Testis (tissue), 5 donors: ENCODE measurements at places on chromosomes 11 and 22. TPM values are rescaled to one million over a fixed set of nuclear protein-coding genes. Genes with fewer than 3 reads are reported as not detected.

DNA sequence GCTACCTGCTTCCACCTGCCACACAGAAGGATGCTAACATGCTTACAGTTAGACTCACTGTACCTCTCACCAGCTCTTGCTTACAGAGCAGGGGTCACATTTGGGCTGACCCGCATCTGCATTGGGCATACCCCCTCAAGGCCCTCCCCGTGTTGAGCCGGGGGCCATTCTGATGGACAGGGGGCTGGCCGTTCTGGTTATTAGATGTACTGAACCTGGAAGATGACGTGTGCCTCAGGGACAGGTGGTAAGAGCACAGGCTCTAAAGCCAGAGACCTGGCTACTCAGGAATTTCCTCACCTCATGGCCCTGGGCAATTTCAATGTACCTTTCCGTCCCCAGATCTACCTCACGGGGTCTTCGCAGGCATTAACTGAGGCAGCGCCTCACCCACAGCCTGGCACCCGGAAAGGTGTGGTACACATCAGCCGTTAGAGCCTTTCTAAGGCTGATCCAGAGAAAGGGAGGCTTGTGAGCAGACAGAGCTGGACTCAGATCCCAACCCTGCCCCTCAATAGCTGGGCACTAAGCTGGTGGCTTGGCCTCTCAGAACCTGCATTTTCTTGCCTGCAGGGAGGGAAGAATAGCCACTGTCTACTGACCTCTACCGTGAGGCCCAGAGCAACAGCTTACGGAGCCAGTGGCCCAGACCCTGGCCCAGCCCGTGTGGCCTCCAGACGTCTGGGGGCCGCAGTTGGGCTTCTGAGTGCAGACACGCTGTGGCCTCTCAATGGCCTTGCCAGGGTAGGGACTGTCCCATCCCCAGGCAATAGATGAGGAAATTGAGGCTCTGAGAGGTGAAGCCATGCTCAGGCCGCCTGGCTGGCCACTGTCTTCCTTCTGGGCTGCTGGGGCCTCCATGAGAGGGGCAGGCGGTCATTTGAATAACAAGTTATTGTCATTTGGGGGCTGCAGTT is 100.6 kb downstream of the MORC2 start:
- DNase-seq: no peak

ST3GAL4 gene
- 212 TPM for total RNA-seq

GRCh38 chr22:19868333-19868732 is 13.7 kb upstream of the GNB1L start:
- no peak for DNase-seq

- no peak for DNase-seq
Measured at GRCh38 chr22:23116506-23117263, 25.1 kb downstream of the RSPH14 start.

- DNase-seq: no peak
Measured at GRCh38 chr22:39138357-39138997, 14.0 kb downstream of the CBX7 start.

OR4A16 gene
- 0.50 TPM for total RNA-seq

- no peak for DNase-seq
Measured at GRCh38 chr22:38940811-38941384, 16.5 kb upstream of the APOBEC3A start.

DNA sequence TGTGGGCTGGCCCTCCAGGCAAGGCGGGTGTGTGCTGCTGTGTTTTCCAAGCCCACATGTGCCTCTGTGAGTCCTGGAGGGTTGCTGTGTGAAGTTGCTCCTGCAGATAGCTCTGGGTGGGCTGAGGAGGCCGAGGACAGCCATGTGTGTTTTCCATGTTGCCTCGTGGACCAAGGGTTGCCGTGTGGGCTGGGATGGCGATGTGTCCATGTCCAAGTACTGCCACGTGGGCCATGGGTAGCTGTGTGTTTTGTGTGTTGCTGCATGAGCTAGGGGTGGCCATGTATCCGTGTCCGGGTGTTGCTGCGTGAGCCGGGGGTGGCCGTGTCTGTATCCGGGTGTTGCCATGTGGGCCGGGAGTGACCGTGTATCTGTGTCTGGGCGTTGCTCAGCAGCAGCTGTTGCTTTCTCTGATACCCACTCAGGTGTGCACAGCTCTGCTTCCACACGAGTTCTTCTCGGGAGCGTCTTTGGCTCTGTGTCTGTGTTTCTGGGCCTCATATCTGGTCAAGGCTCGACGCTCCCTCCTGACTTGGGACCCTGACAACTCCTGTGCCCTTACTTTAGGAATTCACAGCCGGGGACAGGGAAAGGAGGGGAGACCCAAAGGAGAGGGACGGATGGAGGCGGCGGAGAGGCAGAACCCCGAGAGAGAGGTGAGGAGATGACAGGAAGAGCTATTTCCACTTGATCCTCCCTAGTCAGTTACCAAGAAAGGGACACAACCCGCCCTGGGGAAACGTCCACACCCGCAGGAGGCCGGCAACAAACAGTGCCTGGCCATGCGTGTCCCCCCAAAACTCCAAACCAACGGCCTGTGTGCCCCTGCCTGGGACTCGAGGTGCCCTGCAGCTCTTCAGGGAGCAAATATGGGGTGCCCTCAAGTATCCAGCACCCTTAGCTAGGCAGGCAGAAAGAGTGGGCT is 83.1 kb downstream of the PHF21B start:
- no peak for DNase-seq

PACSIN3 gene
- total RNA-seq: 12.0 TPM

DNA sequence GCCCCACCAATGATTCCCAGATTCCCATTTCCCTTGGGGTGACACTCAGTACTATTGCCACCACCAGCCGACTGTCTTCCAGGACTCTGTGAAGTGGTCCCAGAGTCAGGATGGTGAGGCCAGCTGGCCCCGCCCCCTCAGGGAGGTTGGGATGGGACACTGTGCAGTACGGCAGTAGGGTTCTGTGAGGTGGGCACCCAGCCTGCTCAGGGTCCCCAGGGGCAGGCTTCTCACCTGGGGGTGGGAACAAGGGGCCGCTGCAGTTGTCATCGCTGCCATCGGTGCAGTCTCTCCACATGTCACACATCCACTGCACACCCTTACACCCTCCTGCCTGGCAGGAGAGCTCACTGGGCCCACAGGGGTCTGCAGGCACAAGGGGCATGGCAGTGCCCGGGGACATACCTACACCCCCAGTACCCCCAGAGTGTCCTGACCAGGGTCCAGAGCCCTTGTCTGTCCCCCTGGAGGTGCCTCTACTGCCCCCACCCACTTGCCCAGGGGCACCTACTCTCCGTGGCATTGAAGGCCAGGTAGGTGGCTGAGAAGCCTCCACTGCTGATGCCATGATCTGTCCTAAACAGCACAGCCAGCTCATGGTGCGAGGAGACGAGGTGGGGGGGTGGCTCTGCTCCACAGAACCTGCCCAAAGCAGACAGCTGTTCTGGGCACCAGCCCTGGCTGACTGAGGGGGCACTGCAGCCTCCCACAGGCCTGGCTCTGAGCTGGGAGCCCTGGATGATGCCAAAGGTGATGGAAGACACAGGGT is 1.9 kb upstream of the C1QTNF5 start:
- no peak for DNase-seq

OR8A1 gene
- 0.50 TPM for total RNA-seq

C11orf86 gene
- total RNA-seq: 0.25 TPM

- DNase-seq: no peak
Measured at GRCh38 chr11:62622476-62623089, 797 bp upstream of the B3GAT3 start.

DNA sequence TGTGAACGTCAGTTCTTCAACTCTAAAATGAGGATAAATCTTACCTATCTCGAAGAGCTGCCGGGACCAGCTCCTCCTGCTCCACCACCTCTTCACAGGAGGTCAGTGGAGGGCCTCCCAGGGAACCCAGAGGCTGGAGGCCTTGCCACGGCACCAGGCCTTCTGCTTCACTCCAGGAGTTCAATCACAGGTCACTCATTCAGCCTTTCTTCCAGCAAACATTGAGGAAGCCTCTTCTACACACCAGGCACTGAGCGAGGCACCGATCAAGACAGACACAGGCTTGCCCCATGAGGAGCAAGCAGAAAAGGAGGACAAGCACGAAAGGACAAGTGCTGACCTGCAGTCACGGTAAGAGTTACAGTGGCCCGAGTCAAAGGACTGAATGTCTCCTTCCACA is 64.8 kb upstream of the WNT11 start:
- no peak for DNase-seq

- DNase-seq: no peak
Measured at GRCh38 chr11:114258696-114259095, 37.5 kb upstream of the NNMT start.

DNA sequence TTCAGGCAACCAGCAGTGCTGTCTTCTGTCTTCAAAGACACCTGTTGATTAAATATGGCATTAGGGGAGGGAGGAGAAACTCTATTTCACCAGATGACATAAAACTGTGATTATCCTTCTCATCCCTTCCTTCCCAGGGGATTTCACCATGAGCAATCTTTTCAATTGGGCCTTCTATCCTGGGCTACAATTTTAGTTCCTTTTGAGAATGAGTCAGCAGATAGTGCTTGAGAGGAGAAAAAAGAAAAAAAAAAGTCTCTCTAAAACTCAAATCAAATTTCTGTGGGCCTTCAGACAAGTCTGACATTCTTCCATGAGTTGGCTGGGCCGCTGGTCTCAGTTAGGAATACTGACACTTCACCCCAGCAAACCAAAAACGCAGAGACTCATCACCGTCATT is 7.2 kb downstream of the FLI1 start:
- no peak for DNase-seq

DNA sequence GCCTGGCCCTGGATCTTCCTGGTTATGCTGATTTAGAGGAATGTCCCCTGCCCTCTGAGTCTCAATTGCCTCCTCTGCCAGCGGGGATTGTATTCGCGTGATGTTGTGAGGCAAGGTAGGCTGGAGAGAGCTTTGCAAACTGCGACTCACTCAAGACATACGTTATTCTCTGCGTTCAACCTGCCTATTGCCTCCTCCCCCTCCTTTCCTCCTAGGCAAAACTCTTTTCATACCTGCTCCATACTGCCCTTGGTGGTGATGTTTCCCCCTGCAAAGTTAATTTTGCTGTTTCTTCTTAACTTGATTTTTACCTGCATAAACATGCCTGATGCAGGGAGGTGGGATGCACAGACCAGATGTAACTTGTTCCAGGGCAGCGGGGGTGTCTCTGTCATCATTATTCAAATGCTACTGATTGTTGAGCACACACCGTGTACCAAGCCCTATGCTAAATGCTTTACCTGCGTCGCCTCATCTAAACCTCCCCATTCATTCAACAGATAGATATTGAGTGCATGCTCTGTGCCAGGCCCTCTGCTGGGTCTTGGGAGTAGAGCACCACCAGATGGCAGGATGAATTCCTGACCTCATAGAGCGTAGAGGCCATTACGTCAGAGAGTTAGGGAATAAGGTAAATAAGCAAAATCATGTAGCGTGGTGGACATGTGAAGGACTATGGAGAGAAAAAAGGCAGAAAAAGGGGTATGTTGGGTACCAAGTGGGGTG is 29.0 kb downstream of the SGSM1 start:
- peak; percentile 32 for DNase-seq

DNA sequence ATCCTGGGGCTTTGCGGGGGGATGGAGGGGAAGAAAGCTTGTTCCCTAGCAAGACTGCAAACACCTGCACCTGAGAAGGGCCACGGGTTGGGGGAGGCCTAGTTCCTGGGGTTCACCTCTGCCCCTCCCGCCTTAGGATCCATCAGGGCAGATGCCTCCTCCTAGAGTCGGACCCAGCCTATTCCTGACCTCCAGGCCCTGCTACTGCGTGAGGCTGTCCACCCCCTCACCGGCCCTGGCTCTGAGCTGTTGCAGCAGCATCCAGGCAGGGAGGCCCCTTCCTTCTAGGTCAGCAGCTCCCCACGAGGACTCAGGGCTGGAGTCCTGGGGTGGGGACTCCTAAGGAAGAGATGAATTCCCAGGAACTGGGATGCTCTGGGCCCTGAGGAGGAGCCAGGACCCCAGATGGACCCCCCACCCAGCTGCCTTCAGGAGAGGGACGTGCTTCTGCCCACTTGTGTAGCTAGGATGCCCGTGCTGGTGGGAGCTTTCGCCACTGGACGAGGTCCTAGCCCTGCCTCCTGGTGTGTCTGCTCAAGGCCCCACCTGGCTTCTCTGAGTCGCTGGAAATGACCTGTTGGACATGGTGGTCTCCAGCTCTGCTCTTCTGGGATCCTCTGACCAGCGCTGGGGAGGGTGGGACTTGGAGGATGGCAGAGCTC is 10.3 kb downstream of the MRGPRF start:
- DNase-seq: no peak

TTC36 gene
- 4.9 TPM for total RNA-seq

DNA sequence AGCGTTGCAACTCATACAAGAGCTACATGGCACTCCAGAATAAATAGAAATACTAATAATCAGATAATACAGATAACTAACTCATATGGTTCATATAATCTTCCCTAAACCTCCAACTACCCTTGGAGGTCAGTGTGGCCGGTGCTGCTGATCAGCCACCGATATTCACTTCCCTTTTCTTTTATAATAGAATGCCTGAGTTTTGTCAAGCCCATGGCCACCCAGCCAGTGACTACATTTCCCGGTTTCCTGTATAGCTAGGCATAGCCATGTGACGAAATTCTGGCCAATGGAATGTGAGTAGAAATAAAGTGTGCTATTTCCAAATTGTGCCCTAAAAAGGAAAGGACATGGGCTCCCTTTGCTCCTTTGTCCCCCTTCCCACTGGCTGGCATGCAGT is 5.9 kb upstream of the CAT start:
- no peak for DNase-seq

DNA sequence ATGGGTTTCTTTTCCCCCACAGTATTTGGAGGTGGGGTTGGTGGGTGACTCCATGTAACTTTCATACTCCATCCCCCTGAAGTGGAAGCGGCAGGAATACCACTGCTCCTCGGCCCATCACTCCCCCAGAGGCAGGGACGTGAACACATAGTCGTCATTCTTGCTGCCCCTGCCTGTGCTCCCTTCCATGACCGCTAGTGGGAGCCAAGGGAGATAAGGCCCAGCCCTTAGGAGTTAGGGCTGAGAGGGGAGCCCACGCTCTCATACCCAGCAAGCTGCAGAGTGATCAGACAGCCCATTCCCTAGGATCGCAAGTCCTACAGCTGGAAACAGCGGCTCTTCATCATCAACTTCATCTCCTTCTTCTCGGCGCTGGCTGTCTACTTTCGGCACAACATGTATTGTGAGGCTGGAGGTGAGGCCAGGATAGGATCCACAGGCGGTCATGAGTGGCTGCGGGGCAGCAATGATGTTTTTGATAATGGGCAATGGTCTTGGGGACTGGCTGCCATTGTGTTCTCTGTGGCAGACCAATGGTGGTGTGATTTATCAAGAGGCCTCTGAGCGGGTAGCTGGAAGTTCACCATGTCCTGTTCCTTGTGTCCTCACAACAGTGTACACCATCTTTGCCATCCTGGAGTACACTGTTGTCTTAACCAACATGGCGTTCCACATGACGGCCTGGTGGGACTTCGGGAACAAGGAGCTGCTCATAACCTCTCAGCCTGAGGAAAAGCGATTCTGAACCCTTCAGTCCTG is 15.9 kb downstream of the RHOG start:
- peak; percentile 45 for DNase-seq

OOSP4A gene
- total RNA-seq: not detected

ZNF280B gene
- 73.3 TPM for total RNA-seq

DNA sequence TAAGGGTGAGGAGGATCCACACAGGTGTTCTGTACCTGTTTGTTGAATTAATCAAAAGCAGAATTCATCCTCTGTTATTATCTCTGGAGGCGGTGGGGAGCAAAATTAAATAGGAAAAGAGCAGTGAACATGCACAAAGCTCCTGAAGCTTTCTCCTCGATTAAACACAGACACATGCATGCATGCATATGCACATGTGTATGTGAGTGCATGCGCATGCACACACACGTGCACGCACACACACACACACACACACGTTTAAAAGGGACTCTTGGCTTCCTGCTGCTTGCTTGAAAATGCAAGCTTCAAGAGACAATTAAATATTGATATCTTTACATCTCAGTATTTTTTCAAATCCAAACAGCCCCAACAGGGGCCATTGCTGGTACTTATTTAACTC is 462.1 kb downstream of the BUD13 start:
- DNase-seq: no peak

ADM2 gene
- total RNA-seq: 1.0 TPM
